ENCODE measurements at places on chromosomes 11 and 22.

GRCh38 chr11:58965246-58965985 lies 26.1 kb downstream of the GLYATL1 start:
- no peak for DNase-seq

DNA sequence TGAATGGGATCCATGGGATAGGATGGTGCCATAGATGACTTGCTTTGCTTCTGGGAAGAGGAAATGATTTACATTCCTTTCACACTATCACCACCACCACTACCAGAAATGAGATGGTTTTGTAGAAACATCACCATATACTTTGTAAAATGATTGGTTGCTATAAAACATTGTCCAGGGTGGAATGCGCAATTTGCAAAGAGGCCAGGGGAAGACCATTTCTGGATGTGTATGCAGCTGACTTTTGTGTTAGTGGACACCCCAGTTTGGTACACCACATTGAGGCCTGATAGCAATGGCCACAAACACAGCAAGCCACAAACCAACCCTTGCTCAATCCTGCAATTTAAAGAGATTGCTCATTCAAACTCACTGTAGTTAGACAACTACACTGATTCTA lies 56.7 kb upstream of the RCN1 start:
- DNase-seq, result no peak

DNA sequence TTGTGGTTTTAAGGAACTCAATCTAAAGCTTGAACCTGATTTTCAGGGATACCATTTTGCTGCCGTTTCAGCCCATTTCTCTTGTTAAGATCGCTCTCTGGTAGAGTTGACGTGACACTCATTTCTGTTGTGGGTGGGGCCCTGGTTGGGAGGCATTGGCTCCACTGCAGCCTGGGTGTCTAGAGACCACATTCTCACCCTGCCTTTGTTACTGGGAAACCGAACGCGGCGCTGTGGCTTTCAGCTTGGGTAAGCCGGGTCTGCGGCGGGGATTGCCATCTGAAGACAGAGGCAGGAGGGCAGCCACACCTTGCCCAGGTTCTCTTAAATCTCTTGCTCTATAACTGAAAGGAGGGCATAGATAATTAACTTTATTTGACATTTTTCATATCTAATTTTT lies 3.2 kb downstream of the EHF start:
- DNase-seq, result no peak

DNA sequence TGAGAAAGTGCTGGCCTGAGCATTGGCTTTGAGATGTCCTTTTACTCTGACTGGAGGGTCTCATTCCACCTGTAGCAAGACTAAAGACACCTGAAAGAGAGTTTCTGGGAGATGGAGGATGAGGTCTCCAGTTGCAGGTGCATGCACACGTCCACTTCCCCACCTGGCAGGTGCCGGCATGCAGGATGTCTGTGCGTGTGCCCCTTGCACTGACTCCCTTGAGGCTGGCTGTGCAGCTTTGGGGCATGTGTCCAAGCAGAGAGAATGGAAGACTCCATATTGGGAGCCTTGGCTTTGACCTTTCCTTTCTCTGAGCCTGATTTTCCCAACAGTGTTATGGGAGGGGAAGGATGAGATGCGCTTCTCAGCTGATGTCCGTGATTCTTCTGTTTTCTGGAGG lies 44.0 kb upstream of the TUB start:
- no peak for DNase-seq

GRCh38 chr22:35065183-35065582 lies 775 bp upstream of the ISX start:
- no peak for DNase-seq

GRCh38 chr22:29267462-29267857 lies 321 bp downstream of the RHBDD3 start:
- DNase-seq, result no peak

DNA sequence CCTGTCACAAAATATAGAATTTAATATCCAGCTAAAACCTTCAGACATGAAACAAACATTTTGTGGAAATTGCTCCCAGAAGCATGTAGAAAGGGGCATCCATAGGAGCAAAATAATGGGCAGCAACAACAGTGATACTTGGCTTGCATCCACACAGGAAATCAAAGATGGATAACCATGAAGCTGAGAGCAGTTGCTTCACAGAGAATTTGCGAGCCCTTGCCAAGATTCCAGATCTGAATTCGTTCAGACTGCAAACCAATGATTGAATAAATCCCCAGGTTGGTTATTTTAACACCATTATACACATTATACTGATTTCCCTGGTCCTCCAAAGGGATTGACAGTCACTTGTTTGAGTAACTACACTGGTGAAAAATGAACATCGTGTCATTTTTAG lies 15.6 kb upstream of the OR51L1 start:
- DNase-seq, result no peak

GRCh38 chr22:36135306-36135980 lies 25.1 kb downstream of the APOL3 start:
- DNase-seq, result no peak

GRCh38 chr11:74024261-74025029 lies 15.6 kb upstream of the UCP3 start:
- peak; percentile 53 for DNase-seq

DNA sequence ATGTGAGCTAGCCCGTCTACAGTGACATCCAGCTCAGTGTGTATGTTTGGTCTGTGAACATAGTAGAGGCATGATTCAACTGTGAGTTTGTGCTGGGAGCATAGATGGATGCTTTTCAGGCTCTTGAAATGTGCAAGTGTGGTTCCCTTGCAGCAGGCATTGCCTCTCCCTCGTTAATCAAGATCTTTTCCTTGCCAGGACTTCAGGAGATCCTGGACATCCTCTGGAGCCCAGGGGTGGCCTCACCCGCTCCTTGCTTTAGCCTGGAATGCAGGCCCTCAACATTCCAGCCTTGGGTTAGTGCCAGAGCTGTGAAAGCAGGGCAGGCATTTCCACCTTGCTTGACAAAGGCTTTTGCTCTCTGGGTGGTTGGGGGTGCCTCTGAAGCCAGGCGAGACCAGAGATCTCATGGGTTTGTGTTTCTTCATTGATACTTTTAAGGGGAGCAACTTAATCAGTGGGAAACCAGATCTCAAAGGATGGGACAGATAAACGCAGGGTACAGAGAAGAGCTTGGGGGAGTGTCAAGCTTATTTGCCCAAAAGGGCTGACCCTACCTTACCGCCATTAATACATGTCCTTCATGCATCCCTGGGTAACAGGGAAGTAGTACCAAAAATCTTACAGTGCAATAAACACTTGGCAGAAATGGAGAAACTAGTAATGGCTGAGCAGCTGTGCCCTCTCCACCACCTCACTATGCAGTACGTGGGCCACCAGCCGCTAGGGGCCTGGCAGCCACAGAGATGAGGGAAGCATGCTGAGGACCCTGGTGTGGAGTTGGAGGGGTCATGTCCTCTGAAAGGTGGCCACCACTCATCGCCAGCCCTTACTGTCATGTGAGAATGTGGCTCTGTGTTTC lies 72.1 kb downstream of the PTPRJ start:
- DNase-seq, result peak; percentile 93

DNA sequence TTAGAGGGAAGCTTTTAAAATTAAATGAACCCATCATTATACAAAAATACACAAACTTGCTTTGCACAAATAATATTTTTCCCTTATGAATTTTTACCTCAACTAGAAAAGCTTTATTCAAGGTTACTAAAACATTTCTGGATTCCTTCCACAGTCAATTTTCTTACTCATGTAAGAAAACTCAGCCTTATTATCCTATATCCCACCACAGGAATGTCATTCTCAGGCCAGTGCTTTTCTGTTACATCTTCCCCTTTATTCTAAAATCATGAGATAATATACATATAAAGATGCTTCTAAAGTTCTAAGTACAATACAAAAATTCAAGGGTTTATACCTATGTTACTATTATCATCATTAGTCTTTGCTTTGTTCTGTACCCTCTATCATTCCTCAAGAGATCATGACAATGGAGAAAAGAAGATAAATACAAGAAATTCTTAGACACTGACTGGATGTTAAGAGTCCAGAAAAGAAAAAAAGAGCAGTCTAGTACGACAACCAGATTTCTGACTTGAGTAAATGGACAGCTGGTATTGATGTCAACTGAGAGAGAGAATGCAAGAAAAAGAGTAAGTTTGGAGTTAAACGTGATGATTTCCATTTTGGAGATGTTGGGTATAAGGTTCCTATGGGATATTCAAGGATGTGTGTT lies 60.3 kb downstream of the MTMR2 start:
- peak; percentile 28 for DNase-seq

DNA sequence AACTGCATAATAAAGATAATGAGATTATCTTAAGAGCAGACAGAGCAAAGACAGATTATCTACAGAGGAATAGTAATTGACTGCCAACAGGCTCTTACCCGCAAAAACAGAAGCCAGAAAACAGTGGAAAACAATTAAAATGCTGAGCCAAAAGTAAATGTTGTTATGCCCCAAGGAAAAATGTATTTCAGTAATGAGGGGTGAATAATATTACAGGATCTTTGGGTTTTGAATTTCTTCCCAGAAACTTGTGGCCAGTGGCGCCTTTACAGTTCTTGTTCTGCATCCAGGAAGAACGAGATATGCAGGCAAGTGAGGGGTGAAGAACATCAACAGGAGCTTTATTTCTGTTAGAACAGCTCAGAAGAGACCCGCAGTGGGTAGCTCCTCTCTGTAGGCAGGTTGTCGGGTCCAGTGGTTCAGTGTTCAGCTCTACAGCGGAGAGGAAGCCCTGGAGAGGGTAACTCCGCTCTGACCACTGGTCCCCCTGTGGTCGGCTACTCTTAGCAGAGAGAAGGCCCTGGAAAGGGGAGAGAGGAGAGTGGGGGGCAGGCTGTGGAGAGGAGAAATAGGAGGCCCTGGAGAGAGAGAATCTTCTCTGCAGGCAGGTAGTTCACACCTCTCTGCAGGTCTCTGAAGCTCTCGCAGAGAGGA lies 51.8 kb upstream of the SC5D start:
- DNase-seq, result no peak

DNA sequence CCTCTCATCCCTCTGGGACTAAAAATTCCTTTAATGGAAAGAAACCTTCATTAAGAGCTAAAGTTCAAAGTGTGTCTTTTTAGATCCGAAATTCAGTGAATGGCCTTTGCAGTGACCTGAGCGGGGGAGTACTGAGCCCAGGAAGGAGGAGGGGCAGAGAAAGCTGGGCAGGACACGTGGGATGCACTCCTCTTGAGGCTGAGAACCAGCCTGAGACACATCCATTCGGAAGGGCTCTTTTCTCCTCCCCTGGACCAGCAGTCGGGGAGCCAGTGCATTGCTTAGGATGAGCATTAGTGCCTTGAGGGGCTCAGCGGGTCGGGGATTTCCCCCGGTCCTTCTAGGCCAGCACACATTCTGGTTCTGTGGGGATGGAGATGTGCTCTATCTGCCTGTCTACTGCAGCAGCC lies 258.9 kb upstream of the B3GAT1 start:
- DNase-seq, result no peak

DNA sequence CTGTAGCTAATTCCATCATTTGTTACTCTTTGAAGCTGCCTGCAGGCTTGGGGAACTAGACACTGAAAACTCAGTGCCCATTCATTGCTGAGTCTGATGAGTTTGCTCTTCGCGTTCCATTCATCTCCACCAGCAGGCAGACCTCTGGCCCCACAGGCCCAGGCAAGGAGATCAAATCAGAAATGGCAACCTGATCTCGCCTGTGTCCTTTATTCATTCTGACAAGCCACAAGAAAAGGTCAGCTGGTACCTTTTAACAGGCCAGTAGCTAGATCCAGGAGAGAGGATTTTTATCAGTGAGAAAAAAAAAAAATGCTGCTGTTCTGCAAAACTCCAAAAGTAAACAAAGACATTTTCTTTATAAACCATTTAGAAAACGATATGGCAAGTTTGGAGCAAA lies 742.5 kb downstream of the ETS1 start:
- DNase-seq, result no peak

DNA sequence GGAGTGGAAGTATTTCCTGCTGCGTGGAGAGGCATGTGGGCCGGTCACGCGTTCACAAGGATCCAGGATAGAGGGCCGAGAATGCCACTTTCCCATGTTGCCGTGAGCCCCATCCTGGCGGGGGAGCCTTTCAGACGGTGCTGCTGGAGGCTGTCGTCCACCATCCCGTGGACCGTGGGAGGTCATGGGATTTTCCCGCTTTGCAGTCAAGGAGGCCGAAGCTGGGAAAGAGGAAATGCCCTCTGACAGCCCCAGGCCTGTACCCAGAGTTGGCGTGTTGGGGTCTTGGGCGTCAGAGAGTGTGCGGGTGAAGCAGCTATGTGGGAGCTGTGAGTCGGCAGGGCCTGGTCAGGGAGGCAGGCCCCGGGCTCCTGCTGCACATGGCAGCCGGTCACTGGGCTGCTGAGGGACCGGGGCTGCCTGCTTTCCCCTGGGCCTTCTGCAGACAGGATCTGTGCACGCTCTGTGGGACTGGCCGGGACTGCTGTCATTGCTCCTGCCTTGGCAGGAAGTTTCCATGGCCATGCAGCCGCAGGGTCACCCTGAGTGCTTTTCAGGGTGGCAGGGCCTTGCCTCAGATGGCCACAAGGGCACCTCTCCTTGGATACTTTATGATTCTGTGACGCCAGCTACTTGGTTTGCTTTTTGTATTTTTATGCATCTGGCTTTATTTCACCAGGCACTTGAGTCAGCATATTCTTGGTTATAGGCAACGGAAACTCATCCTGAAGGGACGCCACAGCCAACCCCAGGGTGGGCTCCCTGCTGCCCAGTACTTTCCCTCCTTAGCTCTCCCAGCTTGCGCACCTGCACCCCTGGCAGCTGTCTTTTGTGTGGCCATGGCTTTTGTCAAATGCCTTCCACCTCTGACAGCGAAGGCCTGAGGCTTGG lies 52.4 kb downstream of the AP2A2 start:
- DNase-seq, result no peak

GRCh38 chr11:34052608-34053160 lies 1.2 kb downstream of the CAPRIN1 start:
- DNase-seq, result no peak

DNA sequence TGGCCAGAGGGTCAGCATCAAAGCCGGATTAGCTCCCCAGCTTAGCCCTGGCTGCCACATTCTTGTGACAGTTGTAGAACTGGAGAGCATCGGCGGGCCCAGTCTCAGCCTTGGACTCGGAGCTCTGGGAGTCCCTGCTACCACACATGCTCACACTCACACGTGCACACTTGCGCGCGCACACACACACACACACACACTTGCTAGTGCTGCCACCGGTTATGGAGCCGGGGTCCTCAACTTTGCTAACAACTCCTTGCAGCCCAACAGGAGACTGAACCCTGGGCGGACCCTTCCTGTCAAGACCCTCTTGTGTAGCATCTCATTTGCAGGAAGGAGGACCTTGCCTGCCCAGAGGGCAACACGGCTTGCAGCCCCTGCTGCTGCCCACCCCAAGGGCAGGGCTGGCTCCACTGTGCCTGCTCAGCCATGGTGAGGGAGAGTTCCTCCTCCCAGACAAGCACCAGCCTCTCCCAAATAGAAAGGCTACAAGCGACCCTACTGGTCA lies 107.6 kb downstream of the WNT7B start:
- no peak for DNase-seq

DNA sequence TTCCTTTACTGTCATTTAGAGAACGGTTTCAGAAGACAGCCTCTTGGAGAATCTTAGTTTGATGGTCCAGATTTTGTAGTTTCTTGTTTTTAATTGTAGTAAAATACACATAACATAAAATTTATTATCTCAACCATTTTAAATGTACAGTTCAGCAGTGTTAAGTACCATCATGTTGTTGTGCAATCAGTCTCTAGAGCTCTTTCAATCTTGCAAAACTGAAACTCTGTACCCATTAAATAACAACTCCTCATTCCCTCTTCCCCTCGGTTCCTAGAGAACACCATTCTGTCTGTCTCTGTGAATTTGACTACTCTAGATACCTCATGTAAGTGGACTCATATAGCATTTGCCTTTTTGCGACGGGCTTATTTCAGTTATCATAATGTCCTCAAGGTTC lies 69.8 kb downstream of the GRIK4 start:
- DNase-seq, result no peak

All from PC-3 (cell line).